CD4-positive, alpha-beta T cell treated with Interleukin-15 for 4 hours (primary cell): ENCODE measurements at places on chromosomes 6 and 20.

DNA sequence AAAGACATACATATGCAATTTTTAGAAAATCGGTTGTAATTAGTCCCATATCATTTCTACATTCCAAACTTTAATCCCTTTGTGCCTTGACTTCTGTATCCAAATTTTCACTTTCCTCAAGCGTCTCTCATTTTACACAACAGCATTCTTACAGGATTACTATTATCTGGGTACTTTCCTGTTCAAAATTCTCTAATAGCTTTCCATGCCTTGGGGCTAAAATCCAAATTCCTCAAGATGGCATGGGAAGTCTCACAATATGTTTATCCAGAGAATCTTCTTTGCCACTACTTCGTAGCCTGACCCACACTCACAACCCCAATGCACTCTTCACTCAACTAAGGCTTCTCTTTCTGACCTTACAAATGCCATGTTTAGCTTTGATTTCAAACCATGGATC, 125.0 kb downstream of the TBX18 start:
- DNase-seq: no peak

DNA sequence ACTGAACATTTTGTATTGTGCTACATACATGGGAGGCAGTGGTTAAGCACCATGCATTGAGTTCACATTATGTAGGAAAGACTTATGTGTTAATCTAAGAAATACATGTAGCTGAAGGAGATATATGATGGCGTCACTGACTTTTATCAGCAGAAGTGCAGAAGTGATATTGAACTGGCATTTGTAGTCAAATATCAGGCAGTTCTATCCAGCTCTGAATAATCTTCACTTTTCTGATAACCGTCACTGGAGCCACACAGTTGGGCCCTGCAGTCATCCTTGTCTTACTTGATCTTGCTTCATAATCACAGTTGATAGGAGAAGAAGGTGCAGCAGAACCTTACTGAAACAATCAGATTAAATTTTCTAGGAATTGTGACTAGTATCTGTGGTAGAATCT, 26.4 kb downstream of the CRISP1 start:
- no peak for DNase-seq

DNA sequence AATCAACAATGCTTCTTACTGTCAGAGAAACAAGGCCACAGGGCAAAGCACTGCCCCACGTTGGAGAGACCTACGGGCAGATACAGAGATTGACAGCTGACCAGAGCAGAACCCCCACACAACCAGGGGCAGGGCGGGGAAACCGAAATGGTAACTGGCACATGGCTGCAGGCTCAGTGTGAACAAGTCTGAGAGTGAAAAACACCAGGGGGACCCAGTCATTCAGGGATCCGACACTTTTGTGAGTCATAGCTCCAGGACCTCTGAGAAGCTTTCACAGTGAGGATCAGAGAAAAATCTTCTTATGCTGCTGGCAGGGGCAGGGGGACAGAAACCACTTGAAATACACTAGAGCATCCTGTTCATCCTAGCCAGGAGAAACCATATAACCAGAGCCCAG, 254.2 kb downstream of the C6orf118 start:
- DNase-seq: no peak

DNA sequence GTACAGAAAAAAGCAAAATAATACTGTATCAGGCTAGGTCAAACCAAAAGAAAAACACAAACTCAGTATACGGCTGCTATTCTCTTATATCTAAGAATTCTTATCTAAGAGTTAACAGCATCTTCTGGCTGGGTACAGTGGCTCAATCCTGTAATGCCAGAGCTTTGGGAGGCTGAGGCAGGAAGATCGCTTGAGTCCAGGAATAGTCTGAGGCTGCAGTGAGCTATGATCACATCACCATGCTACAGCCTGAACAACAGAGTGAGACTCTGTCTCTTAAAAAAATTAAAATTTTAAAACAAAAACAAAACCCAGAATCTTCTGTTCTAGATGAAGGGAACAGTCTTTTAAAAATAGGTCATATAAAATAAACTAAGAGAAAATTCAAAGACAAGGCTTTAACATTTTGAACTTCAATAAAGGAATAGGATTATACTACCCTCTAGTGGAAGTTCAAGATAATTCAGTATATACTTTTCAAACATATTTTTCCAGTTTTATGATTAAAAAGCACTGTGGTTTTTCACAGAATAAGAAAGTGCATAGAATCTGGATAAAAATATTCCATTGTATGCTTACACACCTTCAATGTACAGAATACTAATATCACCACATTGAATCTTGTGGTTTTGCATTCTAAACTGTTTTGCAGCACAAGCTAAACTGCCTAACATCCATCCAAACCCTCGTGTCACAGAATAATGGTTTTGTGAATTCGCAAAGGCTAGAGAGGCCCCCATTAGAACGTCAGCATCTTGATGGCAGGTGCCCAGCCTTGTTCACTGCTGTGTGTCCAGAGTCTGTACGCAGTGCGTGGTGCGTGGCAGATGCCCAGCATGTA, 39.3 kb downstream of the DTNBP1 start:
- DNase-seq: peak; percentile 8

GRCh38 chr6:14312587-14312986, 195.0 kb downstream of the CD83 start:
- no peak for DNase-seq

- no peak for DNase-seq
Measured at GRCh38 chr6:20213271-20213798, 1.1 kb upstream of the MBOAT1 start.

GRCh38 chr6:128230267-128230989, 290.0 kb downstream of the PTPRK start:
- no peak for DNase-seq

- DNase-seq: no peak
Measured at GRCh38 chr6:101824551-101825345, 431.2 kb downstream of the GRIK2 start.

- DNase-seq: no peak
Measured at GRCh38 chr6:36666287-36666686, 12.2 kb upstream of the CDKN1A start.

- no peak for DNase-seq
Measured at GRCh38 chr6:38216451-38216850, 396.9 kb downstream of the ZFAND3 start.

- no peak for DNase-seq
Measured at GRCh38 chr6:138307816-138308730, 69.6 kb upstream of the SMIM28 start.

- no peak for DNase-seq
Measured at GRCh38 chr6:27650620-27651370, 177.9 kb upstream of the ZNF184 start.
